Left renal cortex interstitium (tissue), 4 donors: ENCODE measurements at places on chromosomes 6 and 20. TPM values are rescaled to one million over a fixed set of nuclear protein-coding genes. Genes with fewer than 3 reads are reported as not detected.

CSNK2B gene
- polyA plus RNA-seq: 224 TPM

DNA sequence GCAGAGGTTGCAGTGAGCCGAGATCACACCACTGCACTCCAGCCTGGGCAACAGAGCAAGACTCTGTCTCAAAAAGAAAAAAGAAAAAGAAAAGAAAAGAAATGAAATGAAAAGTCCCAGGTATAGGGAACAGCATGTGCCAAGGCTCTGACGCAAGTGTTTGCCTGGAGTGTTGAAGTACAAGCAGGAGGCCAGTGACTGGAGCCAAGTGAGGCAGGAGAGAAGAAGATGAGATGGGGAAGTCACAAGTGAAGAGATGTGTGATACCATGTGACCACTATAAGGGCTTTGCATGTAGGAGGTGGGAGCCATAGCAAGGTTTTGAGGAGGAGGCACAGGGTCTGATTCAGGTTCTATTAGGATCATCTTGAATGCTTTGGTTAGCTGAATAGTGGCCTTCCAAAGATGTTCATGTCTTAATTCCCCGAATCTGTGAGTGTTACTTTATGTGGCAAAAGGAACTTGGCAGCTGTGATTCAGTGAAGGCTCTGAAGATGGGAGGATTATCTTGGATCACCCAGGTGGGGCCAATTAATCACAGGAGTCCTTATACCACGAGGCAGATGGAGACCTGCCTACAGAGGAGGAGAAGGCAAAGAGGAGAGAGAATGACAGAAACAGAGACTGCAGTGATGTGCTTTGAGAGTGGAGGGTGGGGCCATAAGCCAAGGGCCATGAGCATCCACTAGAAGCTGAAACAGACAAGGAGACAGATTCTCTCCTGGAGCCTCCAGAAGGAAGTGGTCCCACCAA is 91.1 kb upstream of the PTPN1 start:
- no peak for DNase-seq

- no peak for DNase-seq
Observed at GRCh38 chr6:74705451-74705850, 500.4 kb downstream of the COL12A1 start.

SMPD2 gene
- 16.3 TPM for polyA plus RNA-seq

COL9A1 gene
- 28.6 TPM for polyA plus RNA-seq

CDH26 gene
- polyA plus RNA-seq: 1.3 TPM

GRCh38 chr20:36112112-36112511 is 42.4 kb upstream of the EPB41L1 start:
- DNase-seq: no peak
